NCI-H187 treated with DMSO at 0.1 percent for 48 hours (cell line): ENCODE measurements at places on chromosomes 11 and 22.

- DNase-seq, result no peak
Observed at GRCh38 chr22:36406721-36407120, 19.0 kb upstream of the MYH9 start.

DNA sequence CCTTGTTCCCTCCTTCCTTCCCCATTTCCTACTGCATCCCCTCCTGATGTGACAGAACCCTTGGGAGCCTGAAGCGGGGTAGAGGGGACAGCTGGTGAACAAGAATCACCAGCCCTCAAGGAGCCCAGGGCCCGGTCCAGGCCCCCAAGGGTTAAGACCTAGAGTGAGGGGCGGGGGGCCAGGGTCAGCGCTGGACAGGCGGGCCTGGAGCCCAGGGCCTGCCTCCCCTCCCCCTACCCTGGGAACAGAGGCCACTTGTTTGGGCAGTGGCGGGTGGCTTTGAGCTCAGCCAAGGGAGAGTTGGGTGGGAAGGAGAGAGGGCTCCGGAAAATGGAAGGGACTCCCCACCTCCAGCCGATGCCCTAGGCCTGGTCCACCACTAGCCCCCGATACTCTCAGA is 2.1 kb downstream of the ARAP1 start:
- no peak for DNase-seq

DNA sequence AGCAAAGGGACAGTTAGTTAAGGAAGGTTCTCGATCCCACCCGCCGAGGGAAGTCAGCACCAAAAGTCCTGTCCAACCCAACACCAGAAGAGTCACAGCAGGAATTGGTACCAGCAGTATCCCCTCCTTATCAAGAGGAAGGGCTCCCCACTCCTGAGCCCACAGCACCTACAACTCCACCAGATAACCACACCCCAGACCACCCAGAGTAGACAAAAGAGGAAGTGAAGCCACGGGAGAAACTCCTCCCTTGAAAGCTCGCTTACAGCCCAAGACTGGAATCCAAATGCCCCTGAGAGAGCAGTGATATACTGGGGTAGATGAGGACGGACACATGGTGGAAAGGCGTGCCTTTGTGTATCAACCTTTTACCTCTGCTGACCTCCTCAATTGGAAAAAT is 7.3 kb upstream of the CD5 start:
- no peak for DNase-seq

DNA sequence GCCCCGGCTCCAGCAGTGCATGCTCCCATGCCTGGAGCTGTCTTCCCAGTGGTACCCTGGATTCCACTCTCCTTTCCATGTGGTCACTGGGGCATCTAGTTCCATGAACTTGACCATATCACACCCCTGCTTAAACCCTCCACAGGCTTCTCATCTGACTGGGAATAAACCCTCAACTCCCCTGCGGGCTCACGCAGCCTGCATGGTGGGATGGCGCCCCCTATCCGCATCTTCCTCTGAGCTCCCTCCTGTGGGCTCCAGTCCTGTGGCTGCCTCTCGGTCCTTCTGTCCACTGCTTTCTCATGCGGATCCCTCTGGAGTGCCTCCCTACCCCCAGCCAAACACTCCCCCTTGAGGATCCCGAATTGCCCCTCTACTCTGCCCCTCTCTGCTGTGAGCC is 41.4 kb upstream of the TTLL12 start:
- no peak for DNase-seq

DNA sequence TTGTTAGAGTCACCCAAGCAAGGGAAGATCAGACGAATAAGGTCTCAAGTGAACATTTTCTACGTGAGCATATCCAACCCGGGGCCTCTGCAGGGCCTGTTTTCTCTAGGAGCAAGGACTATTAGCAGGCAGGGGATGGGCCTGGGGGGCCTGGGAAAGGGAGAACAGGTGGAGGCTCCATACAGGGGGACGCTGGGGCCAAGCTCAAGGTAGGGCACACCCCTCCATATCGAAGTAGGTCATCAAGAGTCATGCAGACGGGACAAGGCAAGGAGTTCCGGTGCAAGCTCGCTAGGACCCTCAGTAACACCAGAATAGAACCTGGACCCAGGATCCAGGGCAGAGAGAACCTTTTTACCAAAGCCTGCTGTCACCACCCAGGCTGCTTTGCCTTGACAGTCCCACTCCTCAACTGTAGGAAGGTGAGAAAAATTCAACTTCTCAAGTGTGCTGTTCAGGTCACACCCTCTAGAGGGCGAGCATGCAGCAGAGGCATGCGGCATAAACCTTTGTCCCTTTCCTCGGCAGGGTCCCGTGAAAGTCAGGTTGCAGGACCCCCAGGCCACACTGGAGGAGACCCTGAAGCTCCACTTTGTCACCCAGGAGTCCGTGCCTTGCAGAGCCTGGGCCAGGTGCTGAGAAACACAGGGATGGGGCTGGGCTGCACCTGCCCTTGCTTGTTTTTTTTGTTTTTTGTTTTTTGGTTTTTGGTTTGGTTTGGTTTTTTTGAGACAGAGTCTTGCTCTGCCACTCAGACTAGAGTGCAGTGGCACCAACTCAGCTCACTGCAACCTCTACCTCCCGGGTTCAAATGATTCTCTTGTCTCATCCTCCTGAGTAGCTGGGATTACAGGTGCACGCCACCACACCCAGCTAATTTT is 8.6 kb upstream of the APOBEC3B start:
- DNase-seq, result no peak

DNA sequence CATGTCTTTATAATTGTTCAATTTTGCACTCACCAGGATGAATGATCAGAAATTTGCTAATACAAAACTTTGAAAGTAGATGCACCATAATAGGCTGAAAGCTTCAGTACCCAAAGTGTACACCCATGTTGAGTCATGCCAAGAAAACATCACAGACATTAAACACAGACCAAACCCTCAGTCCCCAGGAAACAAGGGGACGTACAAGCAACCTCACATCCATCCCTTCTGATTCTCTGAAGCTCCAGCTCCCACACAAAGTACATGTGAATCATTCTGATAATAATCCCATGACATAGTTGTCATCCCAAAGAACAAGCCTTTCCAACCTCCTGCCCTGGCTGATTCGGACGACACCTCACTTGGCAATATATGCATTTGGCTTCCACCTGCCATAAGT is 183.8 kb downstream of the SNX19 start:
- no peak for DNase-seq
